ENCODE measurements at places on chromosomes 6 and 20.

DNA sequence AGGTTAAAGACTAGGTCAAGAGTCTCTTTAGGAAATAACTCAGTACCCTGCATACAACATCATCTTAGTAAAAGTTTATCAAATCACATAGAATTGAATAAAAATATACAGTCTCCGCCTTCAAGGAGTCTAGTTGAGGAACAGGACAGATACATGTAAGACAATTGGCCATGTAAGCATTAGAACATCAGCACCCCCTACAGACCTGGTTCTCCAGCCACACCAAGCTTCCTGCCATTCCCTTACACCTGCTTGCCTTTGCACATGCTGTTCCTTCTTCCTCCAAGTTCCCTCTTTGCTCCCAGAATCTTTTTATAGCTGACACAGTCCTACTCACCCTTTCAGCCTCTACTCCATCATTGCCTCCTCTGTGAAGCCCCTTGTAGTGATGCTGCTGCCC is 187.8 kb upstream of the LRFN2 start:
- no peaks in the 10 kb centered on the region for H3K27me3 ChIP-seq
- no peak for DNase-seq
- no peaks in the 10 kb centered on the region for H3K36me3 ChIP-seq
- H3K27ac ChIP-seq = no peak overlapping the region
- H3K4me1 ChIP-seq = no peaks in the 10 kb centered on the region

- H3K4me1 ChIP-seq = no peaks in the 10 kb centered on the region
- no peak overlapping the region for H3K4me3 ChIP-seq
- no peaks in the 10 kb centered on the region for H3K36me3 ChIP-seq
Measured at GRCh38 chr6:38068854-38069590, 249.5 kb downstream of the ZFAND3 start.

DNA sequence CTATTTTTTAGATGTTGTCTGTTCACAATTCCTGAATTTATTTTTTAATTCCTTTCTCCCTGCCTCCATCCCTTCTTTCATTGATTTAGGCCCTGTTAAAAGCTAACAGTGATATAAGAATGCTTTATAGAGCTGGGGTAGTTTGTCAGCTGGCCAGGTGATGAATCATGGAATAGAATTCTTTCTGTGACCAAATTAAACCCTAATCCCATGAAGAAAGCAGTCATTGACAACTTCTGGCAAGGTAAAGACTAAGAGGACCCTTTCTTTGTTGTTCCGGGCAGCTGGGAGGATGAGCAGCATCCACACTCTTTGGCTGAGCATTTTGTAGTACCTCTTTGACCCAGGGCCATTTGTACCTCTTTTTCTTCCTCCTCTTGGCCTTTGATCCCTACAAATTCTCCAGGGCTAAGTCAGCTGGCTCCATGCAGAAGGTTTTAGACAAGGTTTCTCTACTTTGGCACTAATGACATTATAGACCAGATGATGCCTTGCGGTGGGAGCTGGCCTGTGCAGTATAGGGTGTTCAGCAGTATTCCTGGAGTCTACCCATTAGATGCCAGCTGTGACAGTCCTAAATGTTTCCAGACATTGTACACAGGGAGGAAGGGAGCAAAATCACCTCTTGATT is 102.9 kb downstream of the SLX4IP start:
- H3K4me3 ChIP-seq = no peak overlapping the region
- H3K36me3 ChIP-seq = no peaks in the 10 kb centered on the region
- H3K4me1 ChIP-seq = peaks cover 13% of the 10 kb centered on the region
- H3K27me3 ChIP-seq = no peaks in the 10 kb centered on the region

GRCh38 chr20:33626190-33626589 is 35.9 kb upstream of the C20orf144 start:
- H3K4me3 ChIP-seq = no peak overlapping the region
- no peaks in the 10 kb centered on the region for H3K27me3 ChIP-seq
- peaks cover 73% of the 10 kb centered on the region for H3K36me3 ChIP-seq
- peaks cover 7% of the 10 kb centered on the region for H3K4me1 ChIP-seq
